ENCODE measurements at places on chromosomes 2 and 18. TPM values are rescaled to one million over a fixed set of nuclear protein-coding genes. Genes with fewer than 3 reads are reported as not detected.

The LCLAT1 gene
- total RNA-seq: 27.5 TPM

The NCKAP5 gene
- not detected for total RNA-seq

The CHST10 gene
- total RNA-seq: 4.0 TPM

The ASXL2 gene
- total RNA-seq: 34.0 TPM

The TRABD2A gene
- total RNA-seq: 20.0 TPM

The POTEI gene
- not detected for total RNA-seq

The DLX1 gene
- total RNA-seq: 0.81 TPM

Measured in MCF 10A (cell line).